ENCODE measurements at places on chromosomes 3 and 15.
A peak's percentile ranks its signal among the peaks of the same experiment; 100 is the strongest.

DNA sequence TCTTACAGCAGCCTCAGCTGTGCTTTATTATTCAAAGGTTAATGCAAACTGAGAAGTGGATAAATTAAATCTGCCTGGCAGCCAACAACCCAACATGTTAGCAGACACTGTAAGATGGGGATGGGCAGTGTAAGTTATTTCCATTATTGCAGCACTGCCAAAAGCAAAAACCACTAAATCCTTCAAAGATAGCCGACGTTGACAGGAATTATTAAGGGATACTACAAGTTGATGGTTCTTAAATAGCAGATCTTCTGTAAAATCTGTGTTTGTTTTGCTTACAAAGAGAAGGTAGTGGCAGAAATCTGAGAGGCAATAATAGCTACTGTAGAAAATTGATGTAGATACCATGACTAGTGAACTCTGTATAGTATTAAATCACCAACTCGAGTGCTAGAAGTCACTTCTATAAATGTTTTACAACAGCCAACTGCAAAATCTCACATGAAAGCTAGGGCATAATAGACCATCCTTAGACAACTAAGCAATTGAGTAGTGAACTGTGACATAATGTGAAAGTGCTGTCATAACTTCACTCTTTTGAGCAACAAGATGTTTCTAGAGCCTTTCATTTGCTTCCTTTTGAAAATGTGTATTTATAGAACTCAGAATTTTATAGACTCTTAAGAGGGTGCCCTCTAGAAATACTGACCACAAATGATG is 278.6 kb downstream of the UBE2E2 start:
- no peaks in the 10 kb centered on the region for H3K4me1 ChIP-seq
- DNase-seq, result no peak
- no peak overlapping the region for H3K27ac ChIP-seq

DNA sequence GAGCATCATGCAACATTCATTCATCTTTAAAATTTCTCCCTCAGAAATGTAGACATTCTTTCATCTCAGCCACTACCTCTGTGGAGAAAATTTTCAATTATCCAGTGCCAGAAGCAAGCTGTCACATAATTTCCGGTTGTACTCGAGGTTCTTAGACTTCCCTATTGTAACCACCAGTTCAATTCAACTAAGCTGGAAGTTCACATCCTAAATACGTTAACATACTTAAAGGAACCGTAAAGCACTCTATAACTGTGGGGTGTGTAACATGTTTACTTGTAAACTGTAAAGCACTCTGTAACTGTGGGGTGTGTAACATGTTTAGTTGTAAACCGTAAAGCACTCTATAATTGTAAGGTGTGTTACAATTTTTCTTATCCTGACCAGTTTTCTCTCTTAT is 150.3 kb downstream of the PLCL2 start:
- H3K4me3 ChIP-seq, result no peak overlapping the region
- DNase-seq, result no peak
- H3K36me3 ChIP-seq, result no peaks in the 10 kb centered on the region
- no peak overlapping the region for H3K27ac ChIP-seq
- H3K27me3 ChIP-seq, result no peaks in the 10 kb centered on the region
- peaks cover 3% of the 10 kb centered on the region for H3K4me1 ChIP-seq

DNA sequence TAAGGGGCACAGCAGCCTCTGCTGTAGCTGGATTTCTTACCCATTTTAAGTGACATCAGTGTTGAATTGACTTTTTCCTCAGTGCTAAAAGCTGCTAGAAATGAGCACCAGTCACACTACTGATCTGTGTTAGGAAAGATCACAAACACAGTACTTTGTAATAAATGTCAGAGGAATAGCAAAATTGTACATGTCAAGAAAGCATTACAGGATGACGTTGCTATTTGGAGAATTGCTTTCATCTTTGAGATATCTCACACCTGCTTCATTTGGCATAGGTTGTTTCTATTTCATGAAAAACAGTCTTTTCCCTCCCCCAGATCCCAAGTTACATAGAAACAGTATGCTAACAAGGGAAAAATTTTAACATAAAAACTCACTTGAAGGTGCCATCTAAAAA is 77.8 kb downstream of the SLC25A26 start:
- no peaks in the 10 kb centered on the region for H3K36me3 ChIP-seq
- no peak overlapping the region for H3K4me3 ChIP-seq

- H3K27ac ChIP-seq, result no peak overlapping the region
- no peaks in the 10 kb centered on the region for H3K27me3 ChIP-seq
- H3K4me3 ChIP-seq, result no peak overlapping the region
- H3K36me3 ChIP-seq, result peaks cover 29% of the 10 kb centered on the region
Observed at GRCh38 chr3:47306022-47306421, 23.3 kb downstream of the KLHL18 start.

DNA sequence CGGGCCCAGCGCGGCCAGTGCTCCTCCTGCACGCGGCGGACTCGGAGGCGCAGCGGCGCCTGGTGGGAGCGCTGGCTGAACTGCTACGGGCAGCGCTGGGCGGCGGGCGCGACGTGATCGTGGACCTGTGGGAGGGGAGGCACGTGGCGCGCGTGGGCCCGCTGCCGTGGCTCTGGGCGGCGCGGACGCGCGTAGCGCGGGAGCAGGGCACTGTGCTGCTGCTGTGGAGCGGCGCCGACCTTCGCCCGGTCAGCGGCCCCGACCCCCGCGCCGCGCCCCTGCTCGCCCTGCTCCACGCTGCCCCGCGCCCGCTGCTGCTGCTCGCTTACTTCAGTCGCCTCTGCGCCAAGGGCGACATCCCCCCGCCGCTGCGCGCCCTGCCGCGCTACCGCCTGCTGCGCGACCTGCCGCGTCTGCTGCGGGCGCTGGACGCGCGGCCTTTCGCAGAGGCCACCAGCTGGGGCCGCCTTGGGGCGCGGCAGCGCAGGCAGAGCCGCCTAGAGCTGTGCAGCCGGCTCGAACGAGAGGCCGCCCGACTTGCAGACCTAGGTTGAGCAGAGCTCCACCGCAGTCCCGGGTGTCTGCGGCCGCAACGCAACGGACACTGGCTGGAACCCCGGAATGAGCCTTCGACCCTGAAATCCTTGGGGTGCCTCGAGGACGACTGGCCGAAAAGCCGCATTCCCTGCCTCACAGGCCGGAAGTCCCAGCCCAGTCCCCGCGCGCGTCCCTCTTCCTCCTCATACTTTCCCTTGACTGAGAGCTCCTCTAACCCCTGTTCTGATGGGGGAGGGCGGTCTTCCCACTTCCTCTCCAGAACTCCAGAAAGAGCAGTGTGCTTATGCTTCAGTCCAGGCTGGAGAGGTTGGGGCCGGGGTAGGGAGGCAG is 1.4 kb upstream of the IL17RC start:
- peak; percentile 66 for DNase-seq
- H3K27me3 ChIP-seq, result peaks cover 3% of the 10 kb centered on the region
- H3K27ac ChIP-seq, result no peak overlapping the region
- peaks cover 4% of the 10 kb centered on the region for H3K4me1 ChIP-seq

All from endothelial cell (in vitro differentiated cells).